Activated T-helper 2 cell treated with anti-CD3 and anti-CD28 coated beads, Interferon-gamma antibody, Interleukin-2, Interleukin-4, amounts not matched to agents 10 μg/mL and 5 μg/mL and 100 μg/mL, durations not matched to agents 14 hours and 24 hours and 36 hours (primary cell): ENCODE measurements at places on chromosomes 4 and X. TPM values are rescaled to one million over a fixed set of nuclear protein-coding genes. Genes with fewer than 3 reads are reported as not detected.

SPANXB1 gene
- total RNA-seq = not detected in 2 replicates

NDST4 gene
- total RNA-seq = not detected in 2 replicates

GRCh38 chrX:110795645-110796406 is at the start of gene CHRDL1:
Gene CHRDL1, minus strand, starts transcription at chrX:110795817. Its CDS starts 3,636 bp downstream, at chrX:110792181.
- H3K36me3 ChIP-seq = no peaks in the 10 kb centered on the region
- no peak within 1 kb of the TSS for H3K27ac ChIP-seq
- H3K4me3 ChIP-seq = peak within 1 kb of the TSS; percentile 21
- H3K4me1 ChIP-seq = no peaks in the 10 kb centered on the region

DNA sequence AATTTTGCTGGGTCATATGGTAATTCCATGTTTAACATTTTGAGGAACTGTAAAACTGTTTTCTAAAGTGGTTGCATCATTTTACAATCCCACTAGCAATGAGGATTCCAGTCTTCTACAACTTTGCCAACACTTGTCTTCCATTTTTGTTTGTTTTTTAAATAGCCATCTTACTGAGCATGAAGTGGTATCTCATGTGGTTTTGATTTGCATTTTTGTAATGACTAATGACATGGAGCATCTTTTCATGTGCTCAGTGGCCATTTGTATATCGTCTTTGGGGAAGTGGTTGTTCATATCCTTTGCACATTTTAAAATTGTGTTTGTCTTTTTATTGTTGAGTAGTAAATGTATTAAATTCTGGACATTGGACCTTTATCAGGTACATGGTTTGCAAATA is 94.7 kb downstream of the TMEM131L start:
- H3K36me3 ChIP-seq = peaks cover 68% of the 10 kb centered on the region
- H3K4me1 ChIP-seq = peaks cover 17% of the 10 kb centered on the region
- no peak overlapping the region for H3K27ac ChIP-seq
- DNase-seq = no peak
- H3K4me3 ChIP-seq = no peak overlapping the region
- no peaks in the 10 kb centered on the region for H3K27me3 ChIP-seq

DNA sequence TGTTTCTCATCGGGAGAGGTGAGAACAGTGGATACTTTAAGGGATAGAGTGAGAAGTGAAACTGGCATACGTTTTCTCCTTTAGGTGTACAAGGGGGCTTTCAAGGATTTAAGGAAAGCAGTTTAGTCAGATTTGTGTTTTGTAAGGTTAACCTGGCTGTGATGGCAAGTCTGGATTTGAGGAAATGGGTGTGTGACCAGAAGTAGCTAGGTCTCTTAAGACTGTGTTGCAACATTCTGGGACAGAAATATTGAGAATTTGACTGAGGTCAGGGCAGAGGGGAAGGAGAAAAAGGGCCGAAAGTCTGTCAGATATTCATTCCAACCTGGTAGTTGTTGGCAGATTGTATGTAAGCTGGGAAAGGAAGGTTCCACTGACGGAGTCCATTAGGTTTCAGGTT is 10.4 kb upstream of the GABRE start:
- H3K4me3 ChIP-seq = no peak overlapping the region
- no peaks in the 10 kb centered on the region for H3K27me3 ChIP-seq
- no peak overlapping the region for H3K27ac ChIP-seq
- no peaks in the 10 kb centered on the region for H3K4me1 ChIP-seq
- H3K36me3 ChIP-seq = no peaks in the 10 kb centered on the region
- DNase-seq = no peak

- H3K27me3 ChIP-seq = no peaks in the 10 kb centered on the region
- peaks cover 61% of the 10 kb centered on the region for H3K36me3 ChIP-seq
- H3K27ac ChIP-seq = no peak overlapping the region
These were observed 45.6 kb downstream of the RFC1 start for GRCh38 chr4:39320381-39321115.
